ENCODE measurements at places on chromosomes 2 and 18.
A peak's percentile ranks its signal among the peaks of the same experiment; 100 is the strongest.

- no peak for DNase-seq
Measured at GRCh38 chr2:1557467-1557820, 144.2 kb downstream of the TPO start.

DNA sequence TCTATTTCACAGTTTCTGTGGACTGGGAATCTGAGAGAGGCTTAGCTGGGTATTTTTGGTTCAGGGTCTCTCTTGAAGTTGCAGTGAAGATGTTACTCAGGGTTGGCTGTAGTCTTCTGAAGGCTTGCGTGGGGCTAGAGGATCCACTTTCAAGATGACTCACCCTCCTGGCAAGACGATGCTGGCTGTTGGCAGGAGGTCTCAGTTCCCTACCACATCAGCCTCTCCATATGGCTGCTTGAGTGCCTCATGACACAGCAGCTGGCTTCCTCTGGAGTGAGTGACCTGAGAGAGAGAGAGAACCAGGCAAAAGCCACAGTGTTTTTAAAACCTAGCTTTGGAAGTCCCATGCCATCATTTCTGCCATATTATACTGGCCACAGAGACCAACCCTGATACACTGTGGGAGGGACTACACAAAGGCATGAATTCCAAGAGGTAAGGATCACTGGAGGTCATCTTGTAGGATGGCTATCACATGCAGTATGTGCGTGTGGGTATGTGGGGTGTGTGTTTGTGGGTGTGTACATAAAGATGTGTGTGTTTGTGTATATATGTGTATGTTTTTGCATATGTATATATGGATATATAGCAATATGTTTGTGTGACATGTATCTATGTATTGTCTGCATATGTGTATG lies 25.1 kb downstream of the DNPEP start:
- peak; percentile 89 for DNase-seq

DNA sequence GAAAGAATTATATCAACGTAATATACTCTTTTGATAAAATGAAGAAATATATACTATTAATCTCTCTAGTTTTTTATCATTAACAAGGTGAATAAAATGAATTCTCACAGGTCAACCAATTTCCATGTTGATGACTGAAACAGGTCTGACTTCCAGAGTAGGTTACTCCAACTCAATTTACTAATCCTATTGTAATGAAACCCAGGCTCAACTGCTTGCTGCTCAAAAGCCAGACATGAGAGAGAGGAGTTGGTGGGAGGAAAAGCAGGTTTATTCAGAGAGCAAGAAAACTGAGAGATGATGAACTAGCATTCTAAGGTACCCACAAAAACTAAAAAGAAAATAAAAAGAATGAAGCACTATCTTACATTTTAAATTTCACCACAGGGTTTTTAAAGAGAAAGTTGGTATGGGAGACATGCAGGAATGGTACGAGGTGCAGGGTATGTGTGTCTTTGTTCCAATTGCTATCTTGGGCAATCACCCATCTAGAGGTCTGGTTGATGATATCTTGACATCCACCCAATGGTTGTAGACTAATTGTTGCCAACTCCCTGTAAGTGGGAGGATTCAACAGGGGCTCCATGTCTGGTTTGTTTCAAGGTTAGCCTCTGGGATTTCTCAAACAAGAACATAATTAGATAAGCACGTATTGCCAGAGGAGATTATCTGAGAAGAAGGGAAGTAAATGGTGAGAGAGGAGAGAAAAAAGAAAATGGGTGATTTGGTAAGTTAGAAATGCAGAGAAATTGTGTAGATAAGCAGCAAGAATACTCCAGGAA lies 471.4 kb upstream of the REG3G start:
- no peak for DNase-seq

DNA sequence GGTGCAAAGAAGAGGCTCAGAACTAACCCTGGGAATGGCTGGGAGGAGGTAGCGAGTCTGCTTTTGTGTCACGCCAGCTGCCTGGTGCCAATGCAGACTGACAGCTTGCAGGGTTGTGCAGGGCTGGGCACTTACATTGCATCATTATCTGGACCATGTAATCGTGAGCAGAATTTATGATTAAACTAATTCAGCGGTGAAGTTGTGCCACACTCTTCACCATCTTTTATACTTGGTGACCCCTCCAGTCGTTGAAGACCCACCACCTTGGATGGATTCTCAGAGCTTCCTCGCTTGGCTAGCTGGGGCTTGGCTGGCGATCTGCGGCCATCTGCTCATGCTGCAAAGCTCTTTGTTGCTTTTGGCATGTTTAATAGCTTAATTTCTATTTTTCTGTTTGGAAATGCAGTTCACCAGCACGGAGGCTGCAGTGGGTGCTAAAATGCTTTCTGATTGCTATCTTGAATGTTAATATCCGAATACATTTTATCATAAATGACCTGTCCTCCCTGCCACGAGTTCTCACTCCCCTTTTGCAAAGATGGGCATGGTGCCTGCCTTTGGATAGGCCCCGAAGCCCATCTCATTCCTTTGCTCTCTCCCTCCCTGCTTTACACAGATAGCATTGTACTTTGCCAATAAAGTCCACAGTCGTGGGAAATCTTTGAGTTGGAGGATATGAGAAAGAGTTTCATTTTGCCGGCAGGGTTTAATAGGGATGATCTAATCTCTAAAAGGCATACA lies 188.2 kb downstream of the PRKCE start:
- no peak for DNase-seq

- DNase-seq, result no peak
Measured at GRCh38 chr2:60891180-60891579, 9.8 kb downstream of the REL start.

DNA sequence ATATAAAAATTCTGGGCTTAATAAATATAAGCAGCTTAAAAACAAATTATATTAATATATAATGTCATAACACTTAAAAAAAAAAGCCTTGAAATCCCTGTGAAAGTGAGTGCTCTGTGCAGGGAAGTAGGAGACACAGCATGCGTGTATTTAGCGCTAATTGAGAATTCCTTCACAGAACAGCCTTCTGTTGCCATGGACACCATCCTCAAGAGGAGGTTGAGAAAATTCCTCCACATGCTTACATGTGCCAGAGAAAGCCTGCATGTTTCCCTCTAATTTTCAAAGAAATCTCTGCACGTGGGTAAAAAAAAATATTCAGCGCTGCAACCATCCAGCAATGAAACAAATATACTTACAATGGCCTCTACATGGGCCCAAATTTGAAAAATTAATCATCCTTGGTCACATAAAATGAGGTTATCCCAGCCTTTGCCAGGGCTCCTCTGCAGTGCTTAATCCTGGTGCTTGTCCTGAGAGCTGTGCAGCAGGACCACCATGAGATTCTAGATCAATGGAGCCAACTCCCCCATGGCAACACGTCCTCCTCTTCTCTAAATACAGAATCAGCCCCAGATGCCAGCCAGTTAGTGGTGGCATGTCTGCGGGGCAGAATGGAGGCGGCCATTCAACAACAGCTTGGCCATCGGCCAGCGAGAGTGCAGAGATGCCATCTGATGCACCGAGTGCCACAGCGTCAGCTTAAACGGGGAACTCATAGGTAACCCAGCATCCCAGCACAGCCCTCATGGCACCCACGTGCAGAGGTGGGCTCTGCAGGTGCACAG lies 228.0 kb downstream of the MYT1L start:
- DNase-seq, result no peak

DNA sequence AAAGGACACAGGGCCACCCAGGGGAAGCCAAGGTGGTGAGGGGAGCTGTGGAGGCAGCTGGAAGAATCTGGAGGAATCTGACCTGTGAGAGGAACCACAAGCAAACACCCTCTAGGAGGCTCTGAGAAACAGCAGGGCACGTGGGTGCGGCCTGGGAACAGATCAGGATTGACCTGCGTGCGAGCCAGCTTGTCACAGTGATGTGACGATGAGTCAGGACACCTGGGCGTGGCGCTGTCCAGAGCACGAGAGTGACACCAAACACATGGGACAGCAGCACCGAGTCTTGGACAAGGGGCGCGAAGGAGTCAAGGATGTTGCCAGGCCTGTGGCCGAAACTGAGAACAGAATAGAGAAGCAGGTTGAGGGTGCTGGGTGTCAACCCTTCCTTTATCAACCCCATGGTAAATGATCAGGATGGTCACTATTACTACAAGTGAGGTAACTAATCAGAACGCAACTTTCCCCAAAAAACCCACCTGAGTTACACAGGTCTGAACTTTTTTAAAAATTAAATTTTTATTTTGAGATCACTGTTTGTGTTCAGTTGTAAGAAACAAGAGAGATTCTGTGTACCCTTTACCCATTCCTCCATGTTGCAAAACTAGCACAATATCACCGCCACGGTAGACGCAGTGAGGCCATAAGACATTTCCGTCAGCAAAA lies 637 bp upstream of the SFT2D3 start:
- peak; percentile 93 for DNase-seq

DNA sequence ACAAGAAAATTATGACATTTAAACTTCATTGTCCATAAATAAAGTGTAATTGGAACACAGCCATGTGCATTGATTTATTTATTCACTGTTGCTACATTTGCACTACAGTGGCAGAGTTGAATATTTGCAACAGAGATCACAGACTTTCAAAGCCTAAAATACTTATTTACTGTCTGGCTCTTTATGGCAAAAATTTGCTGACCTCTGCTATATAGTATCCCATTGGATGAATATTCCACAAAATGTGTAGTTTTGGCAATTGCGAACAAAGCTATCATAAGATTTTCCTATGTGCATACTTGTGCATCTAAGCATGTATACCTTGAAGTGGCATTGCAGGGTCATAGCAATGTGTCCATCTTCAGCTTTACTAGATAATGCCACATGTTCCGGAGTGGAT lies 32.1 kb downstream of the CCDC85A start:
- no peak for DNase-seq

- DNase-seq, result no peak
Measured at GRCh38 chr2:53949457-53949856, 21.3 kb downstream of the PSME4 start.

DNA sequence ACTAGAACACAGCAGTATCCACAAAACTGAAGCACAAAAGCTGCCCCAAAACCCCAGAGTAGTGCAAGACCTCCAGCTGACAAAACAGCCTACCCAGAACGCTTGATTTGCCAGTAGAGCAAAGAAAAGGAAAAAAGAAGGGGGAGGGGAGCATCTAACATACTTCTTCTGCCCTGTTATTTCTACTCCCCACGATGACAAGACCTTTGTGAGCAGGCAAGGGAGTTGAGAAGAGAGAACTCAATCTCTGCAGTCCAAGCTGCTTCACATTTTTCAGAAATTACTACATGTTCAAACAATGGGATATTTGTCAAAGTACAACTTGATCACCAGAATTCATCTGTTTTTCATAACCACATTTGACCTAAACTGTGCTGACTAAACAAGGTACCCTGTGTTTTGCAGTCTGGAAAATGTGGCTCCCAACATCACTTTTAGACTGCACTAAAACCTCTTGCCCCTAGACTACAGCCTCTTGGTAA lies 286.7 kb downstream of the EXOC6B start:
- no peak for DNase-seq

- no peak for DNase-seq
Measured at GRCh38 chr18:52537261-52537660, 197.3 kb downstream of the DCC start.

DNA sequence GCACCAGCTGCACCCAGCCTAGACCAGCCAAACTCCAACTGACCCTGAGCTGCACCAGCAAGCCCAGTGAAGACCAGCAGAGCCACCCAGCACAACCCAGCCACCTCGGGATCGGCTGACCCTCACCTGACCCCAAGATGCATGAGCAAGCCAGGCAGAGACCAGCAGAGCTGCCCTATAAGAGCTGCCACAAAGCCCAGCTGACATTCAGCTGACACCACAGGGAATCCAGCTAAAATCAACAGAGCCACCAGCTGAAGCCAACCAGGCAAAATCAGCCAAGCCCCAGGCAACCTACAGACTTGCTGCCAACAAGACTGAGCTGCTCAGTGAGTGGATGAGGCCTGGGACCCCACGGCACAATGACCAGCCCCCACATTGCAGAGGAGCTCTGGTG lies 54.6 kb downstream of the CYP27C1 start:
- DNase-seq, result no peak

GRCh38 chr2:30265052-30266015 lies 34.0 kb downstream of the LBH start:
- DNase-seq, result no peak

DNA sequence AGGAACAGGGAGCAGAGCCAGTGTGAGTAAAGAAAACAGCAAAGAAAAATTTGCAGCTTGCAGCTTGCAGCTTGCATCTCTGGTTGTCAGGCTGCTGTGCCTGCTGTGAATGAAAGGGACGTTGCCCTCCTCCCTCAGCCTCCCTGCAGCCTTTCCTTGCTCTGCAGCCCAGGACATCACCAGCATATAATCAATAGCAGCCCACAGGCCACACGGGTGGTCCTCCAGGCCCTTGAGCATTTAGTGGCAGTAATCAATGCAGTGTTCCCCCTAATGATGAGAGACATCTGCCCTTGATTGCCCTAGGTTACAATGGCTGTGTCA lies 122.2 kb upstream of the TACR1 start:
- no peak for DNase-seq

DNA sequence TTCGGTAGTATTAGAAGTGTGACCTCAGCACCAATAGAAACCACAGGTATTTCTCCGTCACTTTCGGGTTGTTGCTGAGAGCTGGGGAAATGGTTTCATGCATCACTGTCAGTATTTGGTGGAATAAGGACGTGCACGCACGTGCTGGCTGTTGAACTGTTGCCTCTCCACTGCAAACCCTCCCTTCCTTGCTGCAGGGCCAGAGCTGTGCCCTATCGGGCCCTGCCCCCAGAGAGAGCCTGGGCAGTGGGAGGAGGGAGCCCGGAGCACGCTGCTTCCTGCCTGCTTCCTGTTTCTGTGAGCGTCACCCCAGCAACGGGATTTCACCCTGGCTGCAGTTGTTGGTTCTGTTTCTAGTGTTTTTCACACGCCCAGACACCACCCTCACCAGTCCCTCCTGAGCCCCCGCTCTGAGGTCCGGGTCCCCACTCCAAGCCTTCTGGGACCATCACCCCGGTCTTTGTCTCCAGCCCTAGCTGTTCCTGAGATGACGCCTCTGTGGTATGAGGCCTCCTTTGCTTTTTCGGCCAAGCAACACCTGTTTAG lies 47.4 kb downstream of the LRRFIP1 start:
- DNase-seq, result peak; percentile 94

DNA sequence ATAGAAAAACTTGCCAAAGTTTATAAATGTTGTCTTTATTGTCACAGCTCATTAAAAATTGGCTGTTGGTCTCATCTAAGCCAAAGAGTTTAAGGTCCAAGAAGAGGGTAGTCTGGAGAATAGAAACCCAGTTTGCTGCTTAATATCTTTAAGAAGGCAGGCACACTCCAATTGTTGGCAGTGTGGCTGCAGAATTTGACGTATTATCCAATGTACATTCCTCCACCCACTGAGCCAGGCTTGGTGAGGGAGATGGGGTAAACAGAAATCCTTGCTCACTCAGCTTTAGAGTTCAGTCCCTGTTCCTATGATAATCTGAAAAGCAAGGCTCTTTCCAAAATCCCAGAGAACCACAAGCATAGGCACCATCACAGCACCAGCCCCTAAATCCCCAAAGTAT lies 10.7 kb upstream of the ADD2 start:
- no peak for DNase-seq

DNA sequence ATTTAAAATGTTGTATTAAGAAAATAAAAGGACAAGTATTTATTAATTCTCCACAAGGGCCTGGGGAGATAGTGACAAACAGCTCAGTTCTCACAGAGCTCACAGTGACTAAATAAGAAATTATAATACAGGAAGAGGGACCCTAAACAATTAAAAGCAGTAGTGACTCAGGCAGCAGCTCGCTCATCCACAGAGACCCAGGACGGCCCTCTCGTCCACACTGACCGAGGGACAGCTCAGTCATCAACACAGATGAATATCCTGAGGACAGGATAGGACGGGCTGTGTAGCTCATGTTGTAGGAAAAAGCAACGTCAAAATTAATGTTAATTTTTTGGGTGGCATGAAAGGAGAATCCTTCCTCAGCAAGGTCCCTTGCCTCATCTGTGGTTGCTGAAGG lies 44.1 kb downstream of the PARD6G start:
- DNase-seq, result no peak

- peak; percentile 8 for DNase-seq
Measured at GRCh38 chr18:59459369-59460071, 100.5 kb upstream of the LMAN1 start.
